ENCODE measurements at places on chromosomes 3 and 15.

GRCh38 chr3:56593455-56594158 lies 36.6 kb downstream of the CCDC66 start:
- DNase-seq, result no peak
- no peak overlapping the region for H3K27ac ChIP-seq
- no peak overlapping the region for H3K4me3 ChIP-seq
- H3K4me1 ChIP-seq, result no peaks in the 10 kb centered on the region
- no peaks in the 10 kb centered on the region for H3K27me3 ChIP-seq

DNA sequence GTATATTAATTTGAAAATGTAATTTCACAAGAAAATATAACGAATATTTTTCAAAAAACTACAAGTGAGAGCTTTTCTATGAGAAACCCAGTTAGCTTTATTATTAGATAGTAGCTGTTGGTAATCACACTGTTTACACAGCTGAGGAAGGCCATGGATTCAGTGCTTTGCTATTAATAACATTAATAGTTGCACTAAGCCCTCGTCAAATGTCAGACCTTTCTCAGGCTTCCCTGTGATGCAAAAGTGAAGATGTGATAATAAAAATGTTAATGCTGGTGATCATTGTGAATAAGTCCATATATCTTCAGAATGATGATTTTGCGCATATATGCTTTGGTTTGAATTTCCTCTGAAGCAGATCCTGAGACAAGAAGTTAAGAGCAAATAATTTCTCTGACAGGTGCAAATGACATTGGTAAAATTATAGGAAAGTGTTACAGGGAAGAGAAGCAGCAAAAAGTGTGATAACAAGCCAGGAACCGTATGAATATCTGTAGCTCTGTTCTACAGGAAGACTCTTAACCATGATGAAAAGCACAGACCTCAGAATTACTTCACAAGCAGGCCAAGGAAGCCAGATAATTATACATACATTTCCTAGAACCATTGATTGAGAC lies 56.5 kb upstream of the CNTN6 start:
- no peaks in the 10 kb centered on the region for H3K27me3 ChIP-seq
- H3K4me1 ChIP-seq, result no peaks in the 10 kb centered on the region
- H3K36me3 ChIP-seq, result no peaks in the 10 kb centered on the region
- H3K4me3 ChIP-seq, result no peak overlapping the region

GRCh38 chr3:100630664-100631063 lies 21.3 kb downstream of the ADGRG7 start:
- H3K4me3 ChIP-seq, result no peak overlapping the region
- no peak overlapping the region for H3K27ac ChIP-seq
- no peak for DNase-seq
- peaks cover 22% of the 10 kb centered on the region for H3K4me1 ChIP-seq
- H3K27me3 ChIP-seq, result no peaks in the 10 kb centered on the region
- no peaks in the 10 kb centered on the region for H3K36me3 ChIP-seq

DNA sequence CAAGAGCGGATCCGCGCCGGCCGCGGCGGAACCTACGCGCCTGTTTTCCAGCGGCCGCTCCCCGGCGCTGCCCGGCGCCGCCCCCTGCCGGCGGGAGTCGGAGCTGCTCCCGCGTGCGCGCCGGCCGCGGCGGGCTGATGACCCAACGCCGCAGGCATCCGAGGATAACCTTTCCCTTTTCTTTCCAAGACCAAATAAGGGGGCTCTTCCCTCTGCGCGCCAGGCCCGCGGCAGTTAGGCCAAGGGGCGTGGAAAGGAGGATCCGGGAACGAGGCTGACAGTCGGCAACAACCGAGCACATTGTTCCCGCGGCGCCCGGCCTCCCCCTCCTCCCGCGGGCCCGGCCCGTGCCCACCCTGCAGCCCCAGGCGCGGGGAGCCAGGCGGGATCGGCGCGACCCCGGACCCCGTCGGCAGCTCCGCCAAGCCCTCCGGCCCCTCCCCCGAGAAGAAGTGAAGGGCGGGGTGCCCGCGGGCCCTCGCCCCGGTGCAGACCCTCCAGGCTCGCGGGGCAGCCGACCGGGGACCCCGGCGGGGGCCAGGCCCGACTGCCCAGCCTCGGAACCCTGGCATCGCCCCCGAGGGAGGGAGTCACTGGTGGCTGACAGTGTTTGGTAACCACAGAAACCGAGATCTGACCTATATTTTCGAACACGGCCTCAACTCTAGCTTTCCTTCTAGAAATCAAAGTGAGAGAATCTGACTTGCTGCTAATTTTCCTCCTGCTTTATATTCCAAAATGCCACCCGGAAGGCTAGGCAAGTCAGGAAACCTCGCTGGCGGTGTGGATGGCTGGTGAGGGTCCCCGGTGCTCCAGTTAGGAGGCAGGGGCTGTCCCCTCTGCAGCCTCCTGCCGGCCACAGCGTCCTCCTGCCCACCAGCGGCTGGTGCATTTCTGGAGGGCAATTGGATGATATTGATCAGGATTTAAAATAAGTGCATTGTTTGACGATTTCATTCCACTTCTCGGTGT lies 45.6 kb upstream of the SYNM start:
- no peak overlapping the region for H3K27ac ChIP-seq
- DNase-seq, result peak; percentile 36
- peaks cover 23% of the 10 kb centered on the region for H3K27me3 ChIP-seq
- H3K4me3 ChIP-seq, result peak overlapping the region; percentile 79
- peaks cover 24% of the 10 kb centered on the region for H3K4me1 ChIP-seq

GRCh38 chr15:29103824-29104565 lies 165.6 kb downstream of the NSMCE3 start:
- H3K4me3 ChIP-seq, result peak overlapping the region; percentile 70
- H3K36me3 ChIP-seq, result no peaks in the 10 kb centered on the region
- H3K4me1 ChIP-seq, result no peaks in the 10 kb centered on the region
- DNase-seq, result peak; percentile 82

GRCh38 chr15:51840692-51841091 lies 11.2 kb downstream of the TMOD3 start:
- peaks cover 29% of the 10 kb centered on the region for H3K4me1 ChIP-seq
- H3K27me3 ChIP-seq, result no peaks in the 10 kb centered on the region
- H3K4me3 ChIP-seq, result no peak overlapping the region
- H3K27ac ChIP-seq, result no peak overlapping the region
- DNase-seq, result no peak

GRCh38 chr3:136819731-136820679 lies 1.1 kb downstream of the SLC35G2 start:
- no peak overlapping the region for H3K27ac ChIP-seq
- peak; percentile 80 for DNase-seq
- peaks cover 15% of the 10 kb centered on the region for H3K4me1 ChIP-seq
- H3K36me3 ChIP-seq, result no peaks in the 10 kb centered on the region
- H3K4me3 ChIP-seq, result peak overlapping the region; percentile 74
- H3K27me3 ChIP-seq, result no peaks in the 10 kb centered on the region

GRCh38 chr3:7382293-7383010 lies 521.5 kb downstream of the GRM7 start:
- no peak for DNase-seq
- no peak overlapping the region for H3K4me3 ChIP-seq
- no peaks in the 10 kb centered on the region for H3K27me3 ChIP-seq
- H3K27ac ChIP-seq, result no peak overlapping the region
- no peaks in the 10 kb centered on the region for H3K4me1 ChIP-seq

Data from common myeloid progenitor, CD34-positive (primary cell).